ENCODE measurements at places on chromosomes 6 and 20.

DNA sequence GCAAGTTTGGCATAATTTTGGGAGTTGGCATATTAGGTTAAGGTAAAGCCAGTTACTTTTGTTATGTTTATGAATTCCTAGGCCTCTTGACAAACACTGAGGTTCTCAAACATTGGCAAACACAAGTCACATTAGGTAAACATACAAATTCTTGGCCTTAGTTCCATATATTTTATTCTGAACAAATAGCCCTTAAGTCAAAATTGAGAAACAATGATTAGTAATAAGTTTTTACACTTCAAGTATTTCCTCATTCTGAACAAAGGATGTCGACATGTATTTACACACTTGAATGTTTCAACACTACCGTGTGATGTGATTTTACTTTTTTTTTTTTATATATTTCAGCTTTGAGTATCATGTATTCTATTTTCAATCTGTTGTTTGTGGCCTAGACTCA is 3.8 kb upstream of the ECHDC1 start:
- no peak for DNase-seq

GRCh38 chr20:31695849-31696804 is 26.5 kb downstream of the BCL2L1 start:
- peak; percentile 84 for DNase-seq

- no peak for DNase-seq
These were observed 1.6 kb downstream of the INSM1 start for GRCh38 chr20:20369250-20370093.

- DNase-seq = no peak
These were observed 86.3 kb upstream of the IRAK1BP1 start for GRCh38 chr6:78781001-78781400.

DNA sequence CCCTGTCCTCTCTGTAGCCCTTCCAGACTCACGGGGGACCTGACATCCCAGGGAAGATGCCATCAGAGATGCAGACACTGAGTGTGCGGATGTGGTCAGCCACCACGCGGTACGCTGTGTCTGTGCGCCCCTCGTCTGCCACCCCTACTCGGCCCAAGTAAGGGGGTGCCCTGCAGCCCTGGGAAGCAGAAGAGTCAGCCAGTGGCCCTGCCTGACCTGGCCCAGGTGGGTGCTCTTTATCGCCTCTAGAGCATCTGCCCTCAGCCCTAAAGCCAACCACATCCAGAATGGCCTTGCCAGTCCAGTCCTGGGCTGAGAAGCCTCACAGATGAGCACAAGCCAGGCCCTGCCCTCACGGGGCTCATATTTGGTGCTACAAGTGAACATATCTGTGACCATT is 5.9 kb downstream of the AARS2 start:
- DNase-seq = no peak

DNA sequence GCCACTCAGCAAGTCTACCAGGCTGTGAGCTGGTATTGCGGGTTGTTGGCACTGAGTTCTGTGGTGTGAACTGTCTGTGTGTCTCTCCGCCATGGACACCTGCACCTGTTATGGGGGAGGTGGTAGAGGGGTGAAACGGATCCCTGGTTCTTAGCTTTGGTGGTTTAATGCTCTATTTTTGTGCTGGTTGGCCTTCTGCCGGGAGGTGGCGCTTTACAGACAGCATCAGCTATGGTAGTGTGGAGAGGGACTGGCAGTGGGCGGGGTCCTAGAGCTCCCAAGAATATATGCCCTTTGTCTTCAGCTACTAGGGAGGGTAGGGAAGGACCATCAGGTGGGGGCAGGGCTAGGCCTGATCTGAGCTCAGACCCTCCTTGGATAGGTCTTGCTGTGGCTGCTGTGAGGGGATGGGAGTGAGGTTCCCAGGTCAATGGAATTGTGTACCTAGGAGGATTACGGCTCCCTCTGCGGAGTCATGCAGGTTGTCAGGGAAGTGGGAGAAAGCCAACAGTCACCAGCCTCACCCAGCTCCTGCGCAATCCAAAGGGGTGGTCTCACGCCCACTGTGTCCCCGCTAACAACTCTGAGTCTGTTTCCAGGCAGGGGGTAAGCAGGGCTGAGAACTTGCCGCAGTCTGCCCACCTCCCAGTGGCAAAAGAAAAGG is 154.3 kb downstream of the CCDC170 start:
- peak; percentile 50 for DNase-seq

DNA sequence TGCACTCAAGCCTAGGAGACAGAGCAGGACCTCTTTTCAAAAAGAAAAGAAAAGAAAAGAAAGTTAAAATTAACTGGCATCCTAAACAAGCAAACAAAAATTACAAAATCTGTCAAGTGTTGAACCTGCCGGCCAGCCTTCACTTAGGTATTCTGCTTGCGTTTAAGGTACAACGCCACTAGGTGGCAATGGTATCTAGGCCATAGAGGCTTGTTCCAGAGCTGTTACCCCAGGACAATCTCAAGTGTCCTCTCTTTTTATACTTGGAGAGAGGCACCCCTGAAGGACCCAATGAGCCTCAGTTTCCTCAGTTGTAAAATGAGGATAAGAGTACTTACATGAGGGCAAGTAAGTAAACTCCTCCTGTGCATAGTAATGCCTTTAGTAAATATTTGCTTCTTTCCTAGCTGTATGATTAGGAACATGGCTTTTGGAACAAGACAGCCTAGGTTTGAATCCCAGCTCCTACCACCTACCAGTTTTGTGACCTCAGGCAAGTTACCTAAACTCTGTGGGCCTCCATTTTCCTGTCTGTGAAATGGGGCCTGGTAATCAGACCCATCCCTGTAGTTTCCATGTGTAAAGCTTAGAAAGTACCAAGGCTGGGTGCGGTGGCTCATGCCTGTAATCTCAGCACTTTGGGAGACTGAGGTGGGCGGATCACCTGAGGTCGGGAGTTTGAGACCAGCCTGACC is 5.8 kb upstream of the PACSIN1 start:
- peak; percentile 70 for DNase-seq

DNA sequence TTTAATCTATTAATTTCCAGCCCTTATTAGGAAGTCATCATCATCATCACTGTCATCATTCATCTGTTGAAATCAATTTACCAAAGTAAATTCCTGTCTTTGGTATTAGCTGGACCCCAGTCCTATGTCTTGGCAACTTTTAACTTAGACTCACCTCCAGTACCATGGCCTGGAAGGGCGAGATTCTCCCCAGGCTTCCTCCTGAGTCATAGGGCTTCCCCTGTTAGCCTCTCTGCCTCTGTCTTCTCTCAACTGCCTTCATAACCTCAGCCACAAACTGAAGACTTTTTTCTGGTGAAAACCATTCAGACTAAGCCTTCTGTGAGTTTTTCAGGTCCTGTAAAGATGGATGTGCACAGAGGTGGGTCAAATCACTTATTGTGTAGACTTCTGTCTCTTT is 95.0 kb downstream of the NKAIN2 start:
- no peak for DNase-seq

GRCh38 chr6:26196846-26197635 is 109.8 kb downstream of the HFE start:
- peak; percentile 75 for DNase-seq

- DNase-seq = no peak
These were observed 106.5 kb downstream of the TOX2 start for GRCh38 chr20:44021186-44021585.

DNA sequence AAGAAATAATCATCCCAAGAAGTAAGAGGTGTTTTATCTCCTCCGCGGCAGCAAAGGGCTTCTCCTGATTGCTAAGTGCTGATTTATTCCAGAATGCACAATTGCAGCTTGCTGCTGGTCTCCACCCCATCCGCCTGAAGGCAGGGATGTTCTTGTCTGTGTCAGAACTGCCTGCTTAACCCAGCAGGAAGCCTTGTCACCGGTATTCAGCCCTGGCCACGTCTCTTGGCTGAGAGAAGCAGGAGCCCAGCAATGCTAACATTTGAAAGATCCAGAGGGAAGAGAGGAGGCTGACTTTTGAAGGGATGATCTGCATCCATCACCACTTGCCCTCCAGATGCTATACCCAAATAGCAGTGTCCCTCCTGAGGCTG is 4.2 kb downstream of the SCML4 start:
- DNase-seq = no peak

GRCh38 chr6:150876598-150876997 is 11.1 kb downstream of the MTHFD1L start:
- DNase-seq = no peak

DNA sequence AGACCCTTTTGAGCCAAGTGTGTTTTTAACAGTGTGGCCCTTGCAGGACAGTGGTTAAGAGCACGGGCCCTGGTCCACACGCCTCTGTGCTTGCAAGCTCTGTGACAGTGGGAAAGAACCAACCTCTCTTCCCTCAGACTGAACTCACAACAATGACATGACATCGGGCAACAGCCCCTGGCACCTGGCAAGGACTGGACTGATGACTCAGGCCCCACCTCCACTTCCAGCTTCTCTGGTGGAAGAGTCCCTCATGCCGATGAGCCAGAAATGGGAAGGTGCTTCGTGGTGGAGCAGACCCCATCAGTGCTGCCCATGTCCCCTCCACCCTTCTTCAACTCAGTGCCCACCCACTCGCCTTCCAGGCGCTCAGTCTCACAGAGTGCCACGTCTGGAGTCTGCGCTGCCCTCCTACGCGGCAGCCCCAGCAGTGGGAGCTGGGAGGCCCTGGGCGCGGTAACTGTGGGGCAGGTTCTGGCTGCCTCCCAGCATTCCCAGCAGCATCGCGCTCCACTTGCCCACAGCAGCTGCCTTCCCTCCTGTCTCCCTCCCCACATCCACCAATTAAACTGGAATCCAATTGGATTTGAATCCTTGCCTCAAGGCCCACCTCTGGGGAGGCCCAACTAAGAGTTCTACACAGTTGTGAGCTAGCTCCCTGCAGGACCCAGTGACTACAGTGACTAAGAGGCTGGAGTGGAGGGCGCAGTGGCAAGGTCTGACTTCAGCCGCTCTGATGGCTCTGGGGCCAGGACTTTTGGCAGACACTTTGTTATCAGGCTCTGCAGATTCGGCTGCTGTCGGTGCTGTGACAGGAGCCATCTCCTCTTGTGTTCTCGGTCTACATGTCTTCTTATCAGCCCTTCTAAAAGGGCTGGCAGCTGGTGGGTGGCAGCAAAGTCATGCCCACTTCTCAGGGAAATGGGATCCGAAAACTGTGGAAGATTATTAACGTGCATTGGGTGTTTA is 156.8 kb upstream of the MLN start:
- DNase-seq = no peak

GRCh38 chr20:15756002-15756753 is 817.1 kb downstream of the KIF16B start:
- no peak for DNase-seq

DNA sequence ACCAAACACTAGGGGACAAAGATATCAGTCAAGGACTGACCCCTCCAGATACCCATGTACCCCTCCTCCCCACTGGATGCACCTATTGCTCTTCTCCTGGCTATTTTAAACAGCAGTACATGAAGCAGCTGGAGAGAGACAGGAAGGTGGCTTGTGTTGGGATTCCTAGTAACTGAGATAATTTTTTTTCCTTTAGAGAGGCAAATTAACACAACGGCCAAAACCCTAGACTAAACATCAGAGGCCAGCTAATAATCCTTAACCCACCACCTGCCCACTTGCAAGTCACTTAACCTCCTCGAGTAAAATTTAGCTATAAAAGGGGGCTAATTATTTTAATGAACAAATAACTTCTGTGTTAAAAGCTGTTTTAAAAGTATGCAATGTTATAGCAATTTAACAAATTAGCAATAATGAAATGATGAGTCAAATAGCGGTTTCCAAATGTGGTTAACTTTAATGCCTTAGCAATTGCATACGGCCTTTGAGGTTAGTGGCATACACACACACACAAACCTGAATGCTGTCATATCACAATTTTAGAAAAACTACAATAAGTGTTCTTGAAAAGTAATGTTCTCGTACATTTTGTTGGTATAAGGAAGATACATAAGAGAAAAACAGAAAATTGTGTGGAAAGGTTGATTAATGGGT is 151.7 kb downstream of the FRK start:
- DNase-seq = no peak

- peak; percentile 29 for DNase-seq
These were observed 242.3 kb downstream of the TBX18 start for GRCh38 chr6:84522135-84522549.

DNA sequence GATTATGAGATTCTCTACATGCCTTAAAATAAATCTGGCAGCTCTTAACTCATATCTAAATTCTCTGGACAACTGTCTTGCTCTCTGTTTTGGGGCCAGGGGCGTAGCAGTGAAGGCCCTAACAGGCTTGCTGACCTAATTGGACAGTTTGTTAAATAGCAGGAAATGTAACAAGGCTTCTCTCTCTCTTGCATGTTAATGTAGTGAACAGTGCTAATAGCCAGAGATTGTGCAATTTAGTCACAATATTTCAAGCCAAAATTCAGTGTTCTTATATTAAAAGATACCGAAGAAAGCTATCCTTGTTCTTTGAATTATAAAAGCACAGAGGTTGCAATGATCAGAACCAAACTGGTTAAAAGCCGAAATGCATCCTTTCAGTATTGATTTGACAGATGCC is 3.0 kb downstream of the PPP1R3D start:
- no peak for DNase-seq
